Stimulated activated CD8-positive, alpha-beta memory T cell treated with anti-CD3 and anti-CD28 coated beads, Interleukin-4, amount 100 ng/mL, for 4 hours (primary cell): ENCODE measurements at places on chromosomes 4 and X.

GRCh38 chrX:17692709-17693346, 44.5 kb upstream of the SCML1 start:
- DNase-seq, result no peak

DNA sequence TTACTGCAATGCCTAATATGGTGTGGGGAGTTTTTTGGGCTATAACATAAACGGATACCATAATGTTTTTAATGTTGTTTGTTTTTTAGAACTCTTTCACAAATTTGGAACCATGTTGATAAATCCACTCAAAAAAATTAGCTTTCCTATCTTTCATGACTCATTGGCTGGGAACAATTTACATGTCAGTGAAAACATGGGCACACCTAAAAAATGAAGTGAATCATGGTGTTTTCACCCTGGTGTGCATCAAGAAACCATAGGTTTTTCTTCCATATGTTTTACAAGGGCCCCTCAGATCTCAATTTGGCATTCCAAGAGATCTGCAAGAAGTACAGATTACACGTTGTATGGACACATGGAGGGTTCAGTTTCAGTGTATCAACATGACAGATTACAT, 207.1 kb downstream of the NWD2 start:
- no peak for DNase-seq

DNA sequence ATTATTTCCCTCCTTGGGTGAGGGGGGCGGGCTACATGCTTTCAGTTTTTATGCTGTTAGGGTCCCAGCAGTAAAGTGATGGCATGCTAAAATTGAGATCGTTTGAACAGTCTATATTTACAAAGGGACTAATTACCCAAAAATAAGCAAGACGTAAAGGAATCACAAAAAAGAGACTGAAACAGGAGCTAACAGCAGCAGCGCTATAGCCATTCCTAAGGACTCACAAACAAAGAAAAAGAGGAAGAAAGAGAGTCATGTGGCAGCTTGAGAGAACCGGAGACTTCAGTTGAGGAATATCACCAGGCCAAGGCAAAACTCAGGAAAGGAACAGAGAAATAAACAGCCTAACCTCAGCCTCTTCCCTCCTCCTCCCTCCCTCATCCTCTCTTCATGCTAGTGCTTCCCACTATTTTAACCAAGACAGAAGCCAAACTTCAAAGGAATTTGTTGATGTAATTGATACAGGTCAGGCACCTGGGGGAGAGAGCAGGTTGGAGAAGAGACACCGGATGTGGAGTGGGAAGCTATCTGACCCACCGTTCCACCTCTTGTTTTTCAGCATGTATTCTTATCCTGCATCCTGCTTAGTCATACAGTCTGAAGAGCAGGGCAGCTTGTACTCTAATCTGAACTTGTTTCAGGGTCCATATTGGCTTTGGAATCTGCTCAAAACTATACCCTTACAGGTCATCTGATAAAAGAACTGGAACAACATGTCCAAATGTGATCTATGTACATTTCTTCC, 383.7 kb downstream of the NAF1 start:
- no peak for DNase-seq

DNA sequence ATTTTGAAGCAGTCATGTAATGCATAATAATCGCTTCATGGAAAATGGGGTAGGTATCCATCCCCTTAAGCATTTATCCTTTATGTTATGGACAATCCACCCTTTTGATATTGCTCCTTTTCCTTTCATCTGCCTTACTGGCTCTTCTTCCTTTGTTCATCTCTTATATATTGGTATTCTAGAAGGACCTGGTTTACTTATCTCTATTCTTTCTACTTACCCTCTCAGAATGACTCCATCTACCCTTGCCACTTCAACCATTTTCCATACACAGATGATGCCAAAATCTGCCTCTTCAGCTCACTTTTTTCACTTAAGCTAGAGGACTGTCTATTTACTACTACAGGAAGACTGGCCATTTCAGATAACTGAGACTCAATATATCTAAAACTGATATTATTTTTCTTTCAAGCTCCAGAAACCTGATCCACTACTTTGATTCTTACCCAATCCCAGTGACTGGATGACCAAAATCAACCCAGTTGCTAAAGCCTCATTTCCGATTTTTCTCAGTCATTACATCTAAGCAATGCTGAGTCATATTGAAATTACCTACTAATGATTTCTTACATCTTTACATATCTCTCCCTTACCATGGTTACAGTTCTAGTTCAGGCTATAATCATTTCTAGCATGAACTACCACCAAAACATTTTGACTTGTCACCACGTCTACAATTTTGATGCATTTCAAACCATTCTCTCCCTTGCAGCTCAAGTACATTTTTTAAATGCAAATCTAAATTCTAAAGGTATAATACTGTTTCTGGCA, 93.7 kb downstream of the FAAH2 start:
- no peak for DNase-seq

GRCh38 chrX:15894724-15895123, 40.1 kb upstream of the AP1S2 start:
- DNase-seq, result no peak

GRCh38 chrX:136819031-136819703, 38.4 kb upstream of the ARHGEF6 start:
- DNase-seq, result no peak

GRCh38 chrX:40097504-40098263, at the start of gene BCOR:
TSS of gene BCOR (minus strand) at chrX:40097958. CDS start at chrX:40077929, 20,029 bp downstream.
- no peak for DNase-seq

- DNase-seq, result no peak
Observed at GRCh38 chr4:92529510-92529909, 225.7 kb downstream of the GRID2 start.

DNA sequence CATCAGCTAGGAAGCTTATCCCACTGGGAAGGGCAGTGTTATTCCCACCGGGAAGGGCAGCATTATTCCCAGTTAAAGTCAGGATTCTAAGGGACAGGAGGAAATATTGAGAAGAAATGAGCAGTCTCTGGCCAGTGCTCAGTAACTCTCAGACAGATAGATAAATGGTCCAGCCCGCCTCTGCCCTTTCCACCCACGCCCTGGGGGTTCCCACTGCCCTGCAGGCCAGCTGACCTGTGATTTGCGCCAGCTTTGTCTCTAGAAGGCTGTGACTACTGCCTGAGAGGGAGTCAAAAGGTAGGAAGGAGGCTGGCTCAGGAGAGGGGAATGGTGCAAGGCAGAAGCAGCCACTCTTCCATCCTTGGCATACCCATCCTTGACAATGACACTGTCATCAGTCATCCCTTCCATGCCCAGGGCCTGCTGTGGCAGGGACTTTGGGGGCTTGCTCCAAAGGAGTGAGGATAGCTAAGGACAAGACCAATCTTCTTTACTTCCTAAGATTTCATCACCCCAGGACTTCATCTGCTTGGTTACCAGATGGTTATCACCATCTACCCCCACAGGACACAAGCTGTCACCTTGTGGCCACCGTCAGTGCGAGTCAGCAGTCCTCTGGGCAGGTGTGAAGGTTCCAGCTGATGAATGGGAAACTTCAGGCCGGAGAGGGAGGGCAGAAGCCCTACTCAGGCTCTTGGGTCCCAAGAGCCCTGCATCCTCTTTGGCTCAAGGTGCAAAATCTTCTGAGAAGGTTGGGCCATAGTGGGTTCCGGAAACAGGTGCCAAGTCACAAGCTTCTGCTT, 49.5 kb downstream of the SEPSECS start:
- no peak for DNase-seq

GRCh38 chr4:78477276-78477675, 74.3 kb upstream of the ANXA3 start:
- no peak for DNase-seq

- no peak for DNase-seq
Observed at GRCh38 chr4:132527817-132528216, 621.3 kb upstream of the PCDH10 start.

- no peak for DNase-seq
Observed at GRCh38 chr4:36332782-36333131, 51.3 kb downstream of the DTHD1 start.

DNA sequence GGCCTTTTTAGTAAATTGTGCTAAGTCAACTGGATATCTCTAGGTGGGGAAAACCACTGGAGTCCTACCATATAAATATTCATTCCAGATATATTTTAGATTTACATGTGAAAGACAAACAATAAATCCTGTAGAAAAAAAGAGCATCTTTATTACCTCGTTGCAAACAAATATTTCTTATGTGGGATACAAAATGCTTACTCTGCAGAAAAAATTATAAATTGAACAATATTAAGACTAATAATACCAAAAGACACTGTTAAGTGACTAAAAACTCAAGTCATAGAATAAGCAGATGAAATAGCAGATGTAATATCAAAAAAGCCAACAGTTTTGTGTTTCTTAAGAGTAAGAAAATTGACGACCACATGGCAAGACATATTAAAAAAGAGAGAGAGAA, 43.8 kb downstream of the SULT1B1 start:
- DNase-seq, result no peak
